Activated CD4-positive, alpha-beta T cell treated with anti-CD3 and anti-CD28 coated beads for 48 hours (primary cell): ENCODE measurements at places on chromosomes 11 and 22.

DNA sequence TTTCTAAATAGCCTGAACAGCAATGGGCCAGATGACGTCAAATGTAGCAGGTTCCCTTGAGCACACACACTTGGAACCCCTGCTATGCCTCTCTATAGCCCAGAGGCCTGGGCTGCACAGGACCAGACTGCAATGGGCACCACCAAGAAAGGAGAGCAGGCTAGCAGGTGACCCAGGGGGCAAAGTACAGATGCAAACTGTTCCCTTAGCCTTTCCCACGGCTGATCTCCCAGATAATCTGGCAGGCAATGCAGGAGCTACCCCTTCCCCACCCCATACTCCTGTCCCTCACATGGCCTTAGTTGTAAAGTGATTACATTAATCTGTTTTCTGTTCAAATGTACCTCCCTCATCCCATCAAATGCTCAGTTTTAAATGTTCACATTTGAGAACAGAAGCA is 41.3 kb downstream of the SMCO4 start:
- no peak for DNase-seq

- DNase-seq, result no peak
Observed at GRCh38 chr11:60791153-60791933, 6.2 kb downstream of the MS4A10 start.

DNA sequence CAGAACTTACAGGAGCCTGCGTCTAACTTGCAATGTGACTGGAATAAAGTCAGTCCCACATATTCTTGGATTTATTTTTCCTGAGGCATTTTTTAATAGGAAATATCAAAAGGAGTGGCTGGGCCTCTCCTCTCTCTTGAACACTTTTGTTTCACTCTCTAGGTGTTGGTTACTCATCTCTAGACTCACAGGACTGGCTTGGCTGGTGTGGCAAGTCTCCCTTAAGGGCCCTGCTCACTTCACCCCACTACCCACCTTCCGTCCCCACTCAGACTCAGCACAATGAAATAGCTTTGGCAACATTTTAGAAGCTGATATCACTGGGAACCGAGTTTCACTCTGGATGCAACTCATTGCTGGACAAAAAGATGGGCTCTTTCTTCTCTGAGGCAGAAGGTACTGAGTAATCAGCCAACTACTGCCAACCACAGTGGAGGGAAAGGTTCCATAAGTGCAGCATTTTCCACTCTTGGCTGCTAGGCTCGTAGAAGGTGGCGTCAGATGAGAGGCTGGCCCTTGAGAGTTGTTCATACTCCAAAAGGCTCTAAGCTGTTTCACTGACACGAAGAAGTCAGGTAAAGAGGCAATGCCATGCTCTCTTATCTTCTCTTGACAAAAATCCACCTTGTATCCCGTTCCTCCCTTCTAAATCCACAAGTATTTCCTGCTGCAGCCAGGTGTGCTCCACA is 390.6 kb downstream of the SOX6 start:
- no peak for DNase-seq

GRCh38 chr11:122099374-122100036 is 16.5 kb downstream of the BLID start:
- DNase-seq, result no peak

- no peak for DNase-seq
Observed at GRCh38 chr11:59523541-59523940, 12.2 kb downstream of the OR4D9 start.

DNA sequence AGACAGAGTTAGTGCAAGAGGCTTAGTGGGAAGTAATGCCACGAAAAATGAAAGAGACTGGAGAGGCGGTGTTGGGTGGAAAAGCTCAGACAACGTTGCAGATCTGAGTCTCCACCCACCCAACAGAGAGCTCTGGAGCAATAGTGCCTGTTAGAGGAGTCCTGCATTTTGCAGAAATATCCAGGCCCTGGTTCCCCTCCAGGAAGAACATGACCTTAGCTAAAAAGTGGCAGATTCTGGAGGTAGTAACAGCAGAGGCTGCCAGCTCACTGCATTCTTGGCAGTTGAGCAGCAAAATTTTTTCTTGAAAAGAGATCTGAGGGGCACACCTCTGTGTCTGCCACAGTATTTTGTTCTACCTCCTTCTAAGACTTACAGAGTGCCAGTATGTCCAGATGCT is 27.7 kb upstream of the BIRC3 start:
- DNase-seq, result no peak

DNA sequence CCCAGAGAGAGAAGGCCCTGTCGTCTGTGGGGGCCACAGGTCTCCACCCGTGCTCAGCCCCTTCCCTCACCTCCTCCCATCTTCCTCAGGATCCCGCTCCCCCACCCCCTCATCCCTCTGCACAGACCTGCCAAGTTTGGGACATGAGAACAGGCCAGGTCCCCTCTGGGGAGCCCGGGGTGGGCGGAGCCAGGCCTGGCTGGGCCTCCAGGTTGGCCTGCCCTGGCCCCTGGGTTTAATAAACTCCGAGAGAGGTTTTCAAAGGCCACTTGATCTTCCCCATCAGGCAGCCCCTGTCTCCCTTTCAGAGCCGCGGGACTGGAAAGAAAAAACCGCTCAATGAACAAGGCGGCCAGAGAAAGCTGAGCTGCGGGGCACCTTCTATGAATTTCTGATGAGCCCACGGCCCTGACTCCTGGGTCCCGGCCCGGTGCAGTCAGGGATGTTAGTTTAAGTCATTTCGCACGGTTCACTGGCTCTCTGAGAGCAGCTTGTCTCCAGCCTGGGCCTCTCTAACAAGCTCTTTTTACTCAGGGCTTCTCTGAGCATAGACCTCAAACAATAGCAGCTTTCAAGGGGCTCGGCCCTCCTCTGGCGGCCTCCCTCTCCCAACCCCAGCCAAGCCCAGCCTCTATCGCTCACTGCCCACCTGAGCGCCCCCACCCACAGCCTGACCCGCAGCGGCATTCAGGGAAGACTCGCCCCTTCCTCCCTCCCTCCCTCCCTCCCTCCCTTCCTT is 64.8 kb downstream of the RPUSD4 start:
- DNase-seq, result no peak

GRCh38 chr22:48609279-48609865 is 1218.3 kb downstream of the BRD1 start:
- DNase-seq, result no peak

DNA sequence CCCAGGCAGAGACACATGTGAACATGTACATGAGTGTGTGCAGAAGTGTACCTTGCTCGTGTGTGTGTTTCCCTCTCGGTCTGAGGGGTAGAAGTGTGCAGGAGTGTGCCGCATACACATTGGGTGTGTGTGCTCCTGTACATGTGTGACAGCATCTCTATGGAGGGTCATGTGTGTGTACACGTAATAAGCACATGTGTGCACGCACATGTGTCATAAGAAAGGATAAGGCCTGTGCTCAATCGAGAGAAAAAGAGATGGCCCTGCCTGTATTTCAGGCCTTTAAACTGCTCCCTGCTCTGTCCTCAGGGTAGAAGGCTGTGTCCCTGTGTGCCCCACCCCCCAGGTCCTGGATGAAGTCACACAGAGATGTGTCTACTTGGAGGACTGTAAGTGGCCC is 61.8 kb downstream of the OTOG start:
- DNase-seq, result no peak

GRCh38 chr22:35076630-35077029 is 10.7 kb downstream of the ISX start:
- no peak for DNase-seq
